ENCODE measurements at places on chromosomes 2 and 18. TPM values are rescaled to one million over a fixed set of nuclear protein-coding genes. Genes with fewer than 3 reads are reported as not detected.

The SP5 gene
- total RNA-seq: not detected

The TP53I3 gene
- 81.8 TPM for total RNA-seq

The RESP18 gene
- total RNA-seq: not detected

The GALM gene
- not detected for total RNA-seq

The EIPR1 gene
- 42.9 TPM for total RNA-seq

The PLCD4 gene
- total RNA-seq: 0.40 TPM

The RAB6D gene
- total RNA-seq: not detected

The KCNG3 gene
- not detected for total RNA-seq

The TNS1 gene
- 3.3 TPM for total RNA-seq

The TBC1D8 gene
- 48.1 TPM for total RNA-seq

The GBX2 gene
- total RNA-seq: not detected

The LNPK gene
- 23.3 TPM for total RNA-seq

The SCN9A gene
- 1.9 TPM for total RNA-seq

The FSIP2 gene
- total RNA-seq: 0.20 TPM

The UGT1A8 gene
- total RNA-seq: not detected

The NT5C1B gene
- total RNA-seq: not detected
